ENCODE measurements at places on chromosomes 7 and 10.

GRCh38 chr10:60480865-60481563 is 91.3 kb upstream of the ANK3 start:
- peak; percentile 83 for DNase-seq

GRCh38 chr7:101820703-101821102 is 3.3 kb downstream of the CUX1 start:
- no peak for DNase-seq

GRCh38 chr10:69007260-69007659 is 18.7 kb downstream of the KIFBP start:
- DNase-seq: no peak

GRCh38 chr7:8338206-8338605 is 76.2 kb upstream of the ICA1 start:
- no peak for DNase-seq

DNA sequence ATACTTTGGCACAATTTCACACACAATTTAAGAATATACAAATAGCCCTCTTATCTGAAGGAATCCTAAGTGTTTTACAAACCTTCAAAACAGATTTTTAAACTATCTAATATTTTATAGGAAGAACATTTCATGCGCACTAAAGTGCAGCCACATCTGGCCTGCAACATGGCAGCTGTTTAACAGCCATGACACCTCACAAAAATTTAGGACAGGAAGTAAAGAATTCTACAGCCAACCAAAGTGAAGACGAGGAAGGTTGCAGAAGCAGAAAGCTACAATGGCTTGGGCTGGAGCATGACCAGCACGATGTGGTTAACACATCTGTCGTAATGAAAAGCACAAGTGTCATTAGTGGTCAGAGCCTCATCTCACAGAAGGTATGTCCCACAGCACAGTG is 238.1 kb downstream of the HPSE2 start:
- DNase-seq: no peak

DNA sequence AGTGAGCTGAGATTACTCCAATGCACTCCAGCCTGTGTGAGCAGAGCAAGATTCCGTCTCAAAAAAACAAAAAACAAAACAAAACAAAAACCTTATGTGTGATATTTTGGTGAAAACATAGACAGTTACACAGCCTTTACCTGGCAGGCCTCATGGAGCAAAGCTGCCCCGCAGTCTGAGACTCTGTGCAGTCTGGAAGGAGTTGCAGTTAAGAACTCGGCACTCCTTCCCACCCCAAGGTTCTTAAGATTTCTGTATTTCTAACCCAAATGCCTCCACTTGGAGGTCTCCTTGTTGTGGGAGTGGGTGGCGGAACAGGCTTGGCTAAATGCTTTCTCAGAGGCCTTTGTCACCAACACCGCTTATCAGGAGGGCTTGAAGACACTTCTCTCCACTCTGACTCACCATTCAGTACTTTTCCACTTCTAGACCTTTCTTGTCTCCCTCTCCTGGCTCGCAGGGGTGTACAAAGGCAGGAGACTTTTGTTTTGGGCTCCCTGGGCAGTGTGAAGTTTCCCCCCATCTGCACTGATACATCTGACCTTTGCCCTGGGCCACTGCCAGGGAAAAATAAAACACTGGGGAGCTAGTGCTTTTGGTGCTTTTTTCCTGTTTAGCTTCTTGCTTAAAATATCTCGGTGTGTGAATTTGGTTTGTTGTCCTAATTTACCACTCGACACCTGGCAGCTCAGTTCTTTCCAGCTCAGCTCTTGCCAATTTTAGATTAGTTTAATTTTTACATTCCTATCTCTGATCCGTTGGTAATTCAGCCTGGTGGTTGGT is 51.3 kb upstream of the MAGI2 start:
- no peak for DNase-seq

DNA sequence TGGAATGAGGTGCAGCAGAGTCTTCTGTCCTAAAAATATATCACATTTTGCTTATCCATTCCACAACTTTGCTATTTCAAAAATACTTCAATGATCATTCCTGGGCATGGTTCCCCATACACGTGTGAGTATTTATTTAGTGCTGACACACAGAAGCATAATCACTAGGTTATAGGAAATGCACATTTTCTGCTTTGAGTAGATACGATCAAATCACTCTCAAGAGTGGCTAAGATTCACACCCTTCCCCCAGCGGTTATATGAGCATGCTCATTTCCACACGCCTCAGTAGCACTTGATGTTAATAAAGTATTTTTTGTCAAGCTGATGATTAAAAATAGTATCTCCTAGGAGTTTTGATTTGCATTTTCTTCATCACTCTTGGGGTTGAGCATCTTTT is 93.5 kb upstream of the LRRC4 start:
- no peak for DNase-seq

DNA sequence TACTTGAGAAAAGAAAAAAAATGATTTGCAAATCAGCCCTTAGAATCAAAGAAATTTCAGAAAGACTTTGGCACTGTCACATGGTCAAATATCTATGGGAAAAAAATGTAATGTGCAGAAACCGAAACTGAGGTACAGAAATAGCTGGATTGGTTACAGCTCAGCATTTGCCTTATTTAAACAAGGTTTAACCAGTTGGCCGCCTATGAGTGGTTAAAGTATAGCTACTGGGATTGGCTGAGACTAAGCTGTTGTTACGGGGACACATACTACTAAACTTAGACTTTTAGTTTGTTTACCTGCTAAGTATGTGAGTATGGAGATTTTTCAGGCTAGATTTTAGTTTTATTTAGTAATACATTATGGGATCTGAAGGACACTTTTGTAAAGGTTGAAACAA is 38.6 kb downstream of the SFTPD start:
- DNase-seq: no peak

- DNase-seq: no peak
Observed at GRCh38 chr10:111076191-111076681, 593 bp upstream of the ADRA2A start.

- DNase-seq: no peak
Observed at GRCh38 chr10:69014171-69014570, 25.6 kb downstream of the KIFBP start.

DNA sequence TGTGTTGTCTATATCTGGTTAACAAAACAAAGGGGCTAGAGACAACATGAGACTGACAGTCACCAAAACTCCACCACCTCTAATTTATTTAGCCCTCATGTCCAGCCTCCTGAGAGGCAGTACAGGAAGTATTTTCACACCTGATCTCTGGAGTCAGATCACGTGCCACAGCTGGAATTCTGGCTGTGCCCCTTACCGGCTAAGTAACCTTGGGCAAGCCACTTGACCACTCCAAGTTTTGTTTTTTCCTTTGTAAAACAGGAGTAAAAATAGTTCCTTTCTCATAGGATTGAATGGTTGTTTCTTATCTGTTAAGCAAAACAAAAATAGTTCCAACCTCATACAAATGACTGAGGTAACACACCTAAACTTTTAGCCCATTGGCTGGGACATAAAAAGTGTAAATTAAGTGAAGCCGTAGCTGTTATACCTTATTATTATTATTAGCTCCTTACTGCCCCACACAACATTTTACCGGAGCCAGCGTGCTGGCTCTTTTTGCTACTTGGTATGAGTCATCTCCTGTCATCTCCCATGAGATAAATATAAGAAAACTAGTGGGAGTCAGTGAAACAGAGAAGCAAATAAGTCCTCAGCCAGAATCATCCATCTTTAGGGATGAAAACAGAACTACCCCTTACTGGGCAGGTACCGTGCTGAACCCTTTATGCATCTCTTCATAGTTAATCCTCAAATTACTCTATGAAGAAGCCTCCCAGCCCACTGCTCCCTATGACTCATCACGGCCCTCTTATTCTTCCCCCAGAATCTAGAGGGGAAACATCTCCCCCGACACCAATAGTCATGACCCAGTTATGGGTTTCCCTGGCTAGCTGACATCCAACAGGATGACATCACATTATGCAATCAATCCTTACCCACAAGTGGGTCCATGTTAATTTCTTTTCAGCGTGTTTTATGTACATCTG is 44.9 kb downstream of the PPP1R3C start:
- DNase-seq: peak; percentile 81

GRCh38 chr7:138008588-138009349 is 6.9 kb upstream of the CREB3L2 start:
- peak; percentile 64 for DNase-seq

DNA sequence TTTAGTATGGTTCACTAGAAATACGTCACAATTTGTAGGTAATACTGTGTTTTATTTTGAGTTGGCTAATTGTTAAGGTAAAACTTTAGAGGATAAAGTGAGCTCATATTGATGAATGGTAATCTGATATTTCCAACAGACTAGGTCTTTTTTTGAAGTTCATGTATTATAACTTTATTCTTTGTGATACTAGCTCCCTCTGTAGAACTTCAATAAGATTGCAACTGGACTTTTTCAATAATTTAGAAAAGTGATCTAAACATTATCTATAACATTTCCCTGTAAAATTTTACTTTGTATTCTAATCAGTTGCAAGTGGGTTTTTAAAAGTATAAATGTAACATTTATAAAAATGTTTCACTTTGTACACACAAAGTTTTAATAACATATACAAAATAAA is 83.5 kb downstream of the ADK start:
- no peak for DNase-seq

GRCh38 chr7:91199601-91200000 is 64.6 kb upstream of the FZD1 start:
- DNase-seq: no peak

- DNase-seq: no peak
Observed at GRCh38 chr7:888081-889024, 12.0 kb downstream of the GET4 start.

DNA sequence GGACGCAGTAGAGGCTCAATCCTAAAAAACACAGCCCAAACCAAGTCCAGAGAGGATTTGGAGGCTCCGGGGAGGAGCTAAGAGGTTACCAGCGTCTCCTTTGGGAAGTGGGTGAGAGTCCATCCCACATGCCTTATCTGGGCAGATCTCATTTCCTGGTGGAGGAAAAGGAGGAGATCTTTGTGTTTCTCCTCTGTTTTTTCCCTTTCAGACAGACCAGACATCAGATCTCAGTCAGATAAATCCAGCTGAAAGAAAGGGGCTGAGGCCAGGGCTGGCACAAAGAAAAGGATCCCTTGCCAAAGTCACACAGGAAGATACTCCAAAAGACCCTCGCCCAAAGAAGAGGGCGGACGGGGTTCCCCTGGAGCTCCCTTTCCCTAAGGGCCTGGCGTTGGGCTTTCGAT is 58.3 kb upstream of the COMTD1 start:
- DNase-seq: peak; percentile 9

DNA sequence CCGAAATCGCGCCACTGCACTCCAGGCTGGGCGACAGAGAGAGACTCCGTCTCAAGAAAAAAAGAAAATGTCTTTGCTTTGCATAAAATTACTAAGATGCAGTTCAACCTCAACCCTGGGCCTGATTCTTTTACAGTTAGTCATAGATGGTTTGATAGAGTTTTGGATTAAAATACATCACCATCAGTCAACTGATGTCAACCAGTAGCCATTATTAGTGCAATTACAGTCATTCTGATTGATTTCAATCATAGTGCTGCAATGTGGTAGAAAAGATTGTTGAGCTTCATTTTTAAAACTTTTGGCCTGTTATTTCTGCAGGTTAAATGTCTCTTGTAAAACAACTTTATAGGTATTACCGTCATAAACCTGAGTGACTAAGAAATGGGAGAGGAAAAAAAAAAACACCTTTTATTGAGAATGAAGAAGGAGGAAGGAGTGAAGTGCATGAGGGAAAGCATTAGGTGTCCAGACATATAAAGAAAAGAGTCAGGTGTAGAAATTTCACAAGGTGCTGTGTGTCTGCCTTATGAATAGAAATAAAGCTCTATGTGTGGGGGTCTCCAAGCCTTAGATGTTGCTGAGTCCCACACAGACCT is 150.6 kb downstream of the TRIL start:
- no peak for DNase-seq

- no peak for DNase-seq
Observed at GRCh38 chr10:125466685-125467084, 216.3 kb downstream of the TEX36 start.

- DNase-seq: peak; percentile 89
Observed at GRCh38 chr10:119315128-119316001, 108.0 kb downstream of the GRK5 start.

DNA sequence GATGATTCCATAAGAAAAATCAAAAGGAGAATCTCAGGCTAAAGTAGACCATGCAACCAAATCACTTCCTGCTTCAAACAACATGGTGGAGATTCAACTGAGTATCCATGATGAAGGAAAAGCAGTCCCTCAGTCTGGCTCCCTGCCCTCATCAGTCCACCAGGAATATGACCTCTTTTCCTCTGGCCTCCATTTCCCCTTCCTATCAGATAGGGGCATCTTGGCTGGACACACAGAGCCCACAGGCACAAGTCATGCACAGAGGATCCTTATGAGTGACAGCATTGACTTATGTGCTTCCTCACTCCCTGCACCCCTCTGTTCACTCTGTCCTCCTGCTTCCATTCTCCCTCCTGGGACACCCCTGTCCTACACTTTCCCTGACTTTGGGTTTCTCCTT is 16.8 kb downstream of the PIP start:
- DNase-seq: no peak

- no peak for DNase-seq
Observed at GRCh38 chr7:68158686-68159295, 1162.2 kb downstream of the TYW1 start.

DNA sequence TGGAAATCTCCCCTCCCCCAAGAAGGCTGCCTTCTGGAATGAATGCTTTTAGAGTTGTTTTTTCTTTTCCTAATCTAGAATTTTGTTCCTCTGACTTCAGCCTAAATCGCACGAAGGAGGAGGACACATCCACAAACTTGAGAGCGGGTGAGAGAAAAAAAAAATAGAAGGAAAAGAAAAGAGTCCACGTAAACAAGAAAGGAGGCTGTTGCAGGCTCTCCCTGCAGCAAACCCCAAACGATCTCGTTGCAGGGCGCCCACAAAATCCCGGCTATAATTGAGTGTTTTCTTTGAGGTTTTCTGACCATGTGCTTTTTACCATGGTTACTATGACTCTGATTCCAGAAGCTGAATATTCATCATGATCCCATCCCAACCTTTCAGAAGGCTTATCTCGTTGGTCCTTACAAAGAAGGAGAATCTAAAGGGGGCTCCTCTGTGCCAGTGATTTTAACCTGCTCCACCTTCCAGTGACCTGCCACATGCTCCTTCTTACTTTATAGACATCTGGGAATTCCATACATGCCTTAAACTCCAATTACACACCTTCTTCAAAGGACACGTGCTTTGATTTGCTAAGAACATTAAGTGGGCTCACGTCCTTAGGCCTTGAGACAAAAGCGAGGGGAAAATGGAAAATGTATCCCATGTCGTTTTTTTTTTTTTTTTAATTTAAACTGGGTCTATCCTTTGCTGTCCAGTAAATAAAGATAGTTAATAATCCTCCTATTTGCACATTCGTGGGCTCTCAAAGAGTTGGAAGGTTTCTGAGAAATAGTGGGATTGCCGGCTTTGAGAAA is 5.8 kb downstream of the TWIST1 start:
- DNase-seq: no peak

DNA sequence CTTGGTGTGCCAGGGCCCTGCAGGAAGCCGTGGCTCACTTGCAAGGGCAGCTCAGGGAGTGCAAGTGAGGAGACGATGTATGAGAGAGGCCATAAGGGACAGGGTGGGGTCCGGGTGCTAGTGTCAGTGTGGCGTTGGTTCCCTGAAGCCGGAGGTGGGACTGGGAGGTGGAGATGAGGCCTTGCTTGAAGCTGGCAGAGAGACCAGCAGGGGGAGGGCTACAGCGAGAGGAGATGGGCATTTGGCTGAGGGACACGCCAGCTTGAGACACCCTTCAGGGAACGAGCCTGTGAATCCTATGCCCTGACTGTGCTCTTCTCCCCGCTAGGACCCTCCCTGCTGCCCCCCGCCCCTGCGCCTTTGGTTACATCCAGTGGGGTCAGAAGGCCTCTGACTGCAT is 529.1 kb downstream of the TCERG1L start:
- DNase-seq: no peak

All from stromal cell of bone marrow (primary cell).